Iris pigment epithelial cell (primary cell): ENCODE measurements at places on chromosomes 3 and 15.

- DNase-seq = no peak
These were observed 103.4 kb upstream of the FHIT start for GRCh38 chr3:61354604-61355003.

DNA sequence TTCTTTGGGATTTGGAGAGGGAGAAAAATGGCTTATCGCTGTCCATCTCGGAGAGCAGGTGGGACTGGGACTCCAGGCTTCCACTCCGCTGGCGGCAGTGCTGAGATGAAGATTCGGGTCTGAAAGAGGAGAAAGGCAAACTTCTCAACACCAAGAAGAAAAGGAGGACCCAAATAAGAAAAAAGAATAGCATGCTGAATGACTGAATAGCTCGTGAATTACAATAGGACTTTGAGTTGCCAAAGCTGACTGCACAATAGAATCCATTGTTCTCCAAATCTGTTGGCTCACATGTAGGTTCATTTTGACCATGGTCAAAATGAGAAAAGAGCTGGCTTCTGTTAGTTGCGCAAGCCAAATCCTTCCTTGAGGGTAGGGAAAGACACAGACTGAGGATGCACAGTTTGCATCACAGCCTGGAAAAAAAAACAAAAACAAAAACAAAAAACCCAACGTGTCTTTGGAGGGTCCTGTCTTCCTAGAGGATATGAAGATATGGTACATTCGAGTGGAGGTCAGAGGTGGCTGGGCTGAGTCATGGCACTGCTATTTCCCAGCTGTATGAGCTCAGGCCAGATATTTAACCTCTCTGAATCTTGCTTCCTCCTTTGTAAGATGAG lies 59.3 kb upstream of the LMOD3 start:
- DNase-seq = peak; percentile 83

DNA sequence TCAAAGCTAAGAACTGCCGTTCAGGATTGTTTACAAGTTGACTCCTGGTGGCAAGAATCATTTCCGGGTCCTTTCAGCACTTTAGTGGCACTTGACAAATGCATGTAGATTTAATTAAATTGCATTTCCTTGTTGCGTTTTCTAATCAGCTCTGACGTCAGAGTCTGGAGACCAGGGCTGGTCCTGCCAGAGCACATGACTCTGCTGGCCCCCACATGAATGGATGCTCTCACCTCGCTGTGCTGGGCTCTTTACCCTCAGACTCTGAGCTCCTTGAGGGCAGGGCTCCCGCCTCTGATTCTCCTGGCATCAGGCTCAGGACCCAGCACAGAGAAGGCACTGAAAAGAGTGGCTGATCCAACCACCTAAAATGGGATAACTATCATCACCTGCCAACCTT lies 69.4 kb downstream of the FEM1B start:
- no peak for DNase-seq

GRCh38 chr3:45939341-45939771 lies 3.9 kb upstream of the CXCR6 start:
- DNase-seq = no peak

GRCh38 chr3:99918715-99919114 lies 101.1 kb downstream of the CMSS1 start:
- DNase-seq = no peak

GRCh38 chr3:174938102-174938501 lies 79.0 kb downstream of the NAALADL2 start:
- DNase-seq = no peak

GRCh38 chr3:54936561-54936960 lies 8.7 kb upstream of the LRTM1 start:
- no peak for DNase-seq

- peak; percentile 71 for DNase-seq
These were observed at the start of gene SAMMSON for GRCh38 chr3:69999140-70000027. Gene SAMMSON (plus strand): TSS chr3:69999733.

DNA sequence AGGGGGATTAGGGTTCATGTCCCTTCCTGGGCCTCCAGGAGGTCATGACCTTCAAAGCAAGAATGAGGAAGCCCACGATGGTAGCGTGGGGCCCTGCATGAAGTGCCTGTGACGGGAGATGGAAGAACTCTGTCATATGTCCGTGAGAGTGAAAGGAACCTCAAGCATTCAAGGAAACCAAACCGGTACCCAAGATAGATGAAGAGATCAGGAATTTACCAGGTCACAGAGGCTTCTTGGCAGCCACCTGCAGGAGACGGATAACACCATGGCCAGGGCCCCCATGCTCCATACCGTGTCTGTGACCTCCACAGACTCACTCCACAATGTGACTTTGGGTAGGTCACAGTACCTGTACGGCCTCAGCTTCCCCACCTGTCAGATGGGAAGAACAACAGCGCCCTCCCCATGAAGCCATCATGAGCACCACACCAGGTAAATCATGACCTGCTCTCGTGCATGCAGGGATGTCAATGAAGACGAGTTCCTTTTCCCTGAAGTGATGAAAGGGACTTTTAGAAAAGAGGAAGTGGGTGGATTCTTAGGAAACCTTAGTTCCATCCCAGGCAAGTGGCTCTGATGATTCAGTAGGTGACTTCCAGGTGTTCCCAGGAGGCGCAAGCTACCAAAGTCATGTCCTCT lies 23.3 kb upstream of the CYP11A1 start:
- no peak for DNase-seq

- peak; percentile 70 for DNase-seq
These were observed 848 bp downstream of the SYNM start for GRCh38 chr15:99105514-99106341.

DNA sequence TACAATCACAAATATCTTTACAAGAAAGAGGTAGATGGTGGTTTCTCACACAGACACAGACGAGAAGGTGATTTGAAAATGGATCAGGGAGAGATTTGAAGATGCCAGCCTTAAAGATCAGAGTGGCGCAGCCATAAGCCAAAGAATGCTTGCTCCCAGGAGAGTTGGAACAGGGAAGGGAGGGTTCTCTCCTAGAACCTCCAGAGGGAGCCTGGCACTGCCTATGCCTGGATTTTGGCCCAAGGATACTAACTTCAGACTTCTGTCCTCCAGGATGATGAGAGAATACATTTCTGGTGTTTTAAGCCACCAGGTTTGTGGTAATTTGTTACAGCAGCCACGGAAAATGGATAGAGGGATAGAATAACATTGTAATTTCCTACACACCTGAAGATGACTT lies 279.1 kb downstream of the FAM43A start:
- no peak for DNase-seq

DNA sequence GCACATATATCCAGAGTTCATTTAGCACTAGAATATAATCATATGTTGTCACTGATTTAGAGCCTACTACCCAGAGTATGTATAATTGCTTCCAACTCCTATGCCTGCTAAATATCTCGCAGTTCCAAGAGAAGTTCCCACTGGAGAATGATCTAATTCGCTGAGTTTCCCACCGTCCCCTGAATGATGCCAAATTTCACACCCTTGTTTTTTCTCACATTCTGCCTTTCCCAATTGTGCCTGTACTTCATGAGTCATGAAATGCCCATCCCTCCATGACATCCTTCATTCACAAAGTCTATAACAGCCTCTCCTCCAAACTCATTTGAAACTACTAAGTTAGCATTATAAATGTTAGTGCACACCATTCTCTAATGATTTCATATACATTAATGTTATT lies 177.2 kb downstream of the CBLB start:
- no peak for DNase-seq

DNA sequence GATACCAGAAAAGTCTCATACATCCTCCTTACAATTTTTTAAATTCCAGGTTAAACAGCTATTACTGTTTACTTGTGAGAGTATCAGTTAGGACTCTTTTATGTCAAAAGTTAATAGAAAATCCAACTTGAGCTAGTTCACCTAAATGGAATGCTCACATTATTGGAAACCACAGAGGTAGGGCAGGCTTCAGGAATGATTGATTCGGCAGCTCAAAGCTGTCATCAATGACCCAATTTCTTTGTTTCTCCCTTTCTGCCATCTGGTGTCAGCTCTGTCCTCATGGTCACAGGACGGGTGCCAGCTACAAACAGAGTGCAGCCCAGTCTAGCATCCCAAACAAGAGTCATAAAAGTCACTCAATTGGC lies 32.2 kb downstream of the CFAP20DC start:
- no peak for DNase-seq

DNA sequence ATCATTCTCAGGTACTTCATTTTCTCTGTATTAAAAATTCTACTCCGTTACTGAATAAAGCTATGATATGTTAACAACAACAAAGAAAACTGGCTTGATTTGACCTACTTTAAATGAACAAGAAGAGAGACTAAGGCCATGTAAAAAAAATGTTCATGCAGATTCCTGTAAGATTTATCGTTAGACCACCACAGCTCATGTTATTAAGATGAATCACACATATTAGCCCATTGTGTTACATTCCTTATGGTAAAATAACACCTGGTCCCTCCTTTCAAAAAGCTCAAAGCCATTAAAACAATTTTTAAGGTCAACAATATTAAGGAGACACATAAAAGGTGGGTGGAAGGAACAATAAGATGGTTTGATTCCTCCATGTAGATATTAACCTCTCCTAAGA lies 6.3 kb downstream of the THOC7 start:
- peak; percentile 67 for DNase-seq

DNA sequence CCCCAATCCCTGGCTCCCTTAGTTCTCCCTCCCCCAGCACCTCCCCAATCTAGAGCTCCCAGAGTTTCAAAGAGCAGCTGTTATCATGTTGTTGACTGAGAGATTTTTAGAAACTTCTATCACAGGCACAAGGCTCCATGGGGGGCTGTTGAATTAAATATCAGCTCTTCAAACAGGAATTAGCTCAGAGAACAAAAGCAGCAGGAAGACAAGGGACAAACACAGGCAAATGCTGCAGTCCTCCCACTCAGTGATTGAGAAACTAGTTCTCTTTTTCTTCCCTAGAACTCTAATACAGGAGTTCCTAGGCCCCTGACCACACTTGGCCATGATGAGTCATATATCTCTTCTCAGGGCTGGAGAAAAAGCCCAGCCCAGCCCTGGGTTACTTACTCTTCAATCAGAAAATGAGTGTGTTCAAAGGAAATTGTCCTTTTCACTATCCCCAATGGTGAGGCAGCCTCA lies 262.1 kb downstream of the IGSF11 start:
- DNase-seq = peak; percentile 14

GRCh38 chr15:64009798-64010261 lies 36.5 kb downstream of the DAPK2 start:
- peak; percentile 48 for DNase-seq

DNA sequence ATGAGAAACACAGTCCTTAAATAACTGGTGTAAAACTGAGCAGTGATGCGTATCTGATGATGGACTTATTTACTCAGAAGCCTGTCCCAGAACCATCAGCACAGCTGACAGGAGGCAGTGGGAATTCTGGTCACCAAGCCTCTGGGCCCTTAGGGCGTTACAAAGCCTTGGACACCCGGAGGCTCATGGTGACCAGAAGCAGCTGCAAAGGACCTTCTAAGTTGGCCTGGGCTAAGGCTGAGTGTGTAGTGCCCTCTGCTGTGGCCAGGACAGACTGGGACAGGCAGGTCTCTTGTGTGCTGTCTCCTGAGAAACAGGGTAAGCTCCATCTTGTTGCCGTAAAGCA lies 168.9 kb downstream of the ATP10A start:
- DNase-seq = no peak
